Activated CD8-positive, alpha-beta memory T cell treated with anti-CD3 and anti-CD28 coated beads, Interleukin-2, amount 50 U/mL, for 4 hours (primary cell): ENCODE measurements at places on chromosomes 13 and 19.

- DNase-seq = no peak
Measured at GRCh38 chr19:35179830-35180229, 25.3 kb downstream of the FXYD5 start.

- no peak for DNase-seq
Measured at GRCh38 chr13:36366031-36366430, 19.8 kb upstream of the SPART start.

GRCh38 chr19:47839913-47840312, 18.2 kb downstream of the CRX start:
- DNase-seq = no peak

DNA sequence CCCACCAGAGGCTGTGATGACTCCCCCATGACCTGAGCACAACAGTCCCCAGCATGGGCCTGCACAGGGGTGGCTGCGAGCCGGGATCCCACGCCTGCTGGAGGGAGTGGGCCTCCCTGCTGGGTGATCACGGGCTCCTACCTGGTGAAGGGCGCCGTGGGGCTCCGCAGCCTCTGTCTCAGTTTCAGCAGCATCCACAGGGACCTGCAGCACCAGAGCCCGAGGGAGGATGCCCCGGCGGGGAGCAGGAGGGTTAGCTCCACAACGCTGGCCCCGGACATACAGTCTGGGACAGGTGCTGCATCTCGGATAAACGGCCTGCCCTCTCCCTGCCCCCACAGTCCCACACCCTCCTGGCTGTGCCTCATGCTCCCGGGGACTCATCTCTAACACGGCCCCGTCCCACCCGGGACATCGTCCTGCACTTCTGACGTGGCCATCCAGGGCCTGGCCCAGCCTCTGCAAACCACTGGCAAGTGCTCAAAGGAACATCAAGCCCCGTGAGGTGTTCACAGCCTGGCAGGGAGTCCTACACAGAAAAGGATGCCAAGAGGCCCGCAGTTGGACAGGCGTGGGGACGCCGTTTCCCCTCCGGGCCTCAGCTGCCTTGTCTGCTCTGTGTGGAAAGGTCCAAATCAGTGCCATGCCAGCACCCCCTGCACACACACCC, 10.5 kb downstream of the PEX11G start:
- DNase-seq = no peak

GRCh38 chr13:78632996-78633395, 26.0 kb downstream of the OBI1 start:
- no peak for DNase-seq

DNA sequence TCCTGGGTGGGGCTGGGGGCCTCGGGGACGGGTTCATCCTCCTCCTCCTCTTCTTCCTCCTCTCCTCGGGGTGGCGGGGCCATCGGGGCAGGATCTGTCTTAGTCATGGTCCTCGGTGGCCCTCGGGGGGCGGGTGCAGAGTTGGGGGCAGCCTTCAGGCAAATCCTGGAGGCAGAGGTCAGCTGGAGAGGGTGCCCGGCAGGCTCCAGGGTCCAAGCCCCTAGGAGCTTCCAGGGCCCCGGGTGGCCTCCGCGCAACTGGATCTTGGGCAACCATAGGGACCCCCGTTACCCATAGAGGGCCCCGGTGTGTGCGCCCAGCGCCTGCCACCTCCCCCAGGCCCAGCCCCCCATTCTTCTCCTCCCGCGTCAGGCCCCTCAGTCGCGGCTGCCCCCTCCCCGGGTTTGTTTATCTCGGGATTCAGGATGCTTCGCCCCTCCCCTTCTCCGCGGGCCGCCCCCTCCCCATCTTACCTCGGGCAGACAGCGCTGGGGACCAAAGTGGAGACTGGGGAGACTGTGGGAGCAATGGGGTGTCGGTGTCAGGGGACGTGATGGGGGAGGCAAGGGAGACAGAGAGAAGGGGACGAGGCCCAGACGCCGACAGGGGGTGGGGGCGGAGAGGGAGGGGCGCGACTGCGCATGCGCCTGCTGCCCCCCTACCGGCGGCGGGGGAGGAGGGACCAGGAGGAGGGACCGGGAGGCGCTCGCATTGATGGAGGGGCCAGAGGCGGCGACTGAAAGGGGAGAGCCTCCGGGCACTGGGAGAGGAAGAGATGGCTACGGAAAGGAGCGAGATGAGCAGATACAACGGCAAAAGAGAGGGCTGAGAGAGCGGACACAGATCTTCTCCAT, at the start of gene CLIP3:
TSS of gene CLIP3 (minus strand) at position 623 of the 854 bp plus-strand sequence. CDS start at position 107, 516 bp downstream.
- DNase-seq = peak; percentile 59

- no peak for DNase-seq
Measured at GRCh38 chr19:46862974-46863632, 2.3 kb downstream of the ARHGAP35 start.
